ENCODE measurements at places on chromosomes 11 and 22. TPM values are rescaled to one million over a fixed set of nuclear protein-coding genes. Genes with fewer than 3 reads are reported as not detected.

DNA sequence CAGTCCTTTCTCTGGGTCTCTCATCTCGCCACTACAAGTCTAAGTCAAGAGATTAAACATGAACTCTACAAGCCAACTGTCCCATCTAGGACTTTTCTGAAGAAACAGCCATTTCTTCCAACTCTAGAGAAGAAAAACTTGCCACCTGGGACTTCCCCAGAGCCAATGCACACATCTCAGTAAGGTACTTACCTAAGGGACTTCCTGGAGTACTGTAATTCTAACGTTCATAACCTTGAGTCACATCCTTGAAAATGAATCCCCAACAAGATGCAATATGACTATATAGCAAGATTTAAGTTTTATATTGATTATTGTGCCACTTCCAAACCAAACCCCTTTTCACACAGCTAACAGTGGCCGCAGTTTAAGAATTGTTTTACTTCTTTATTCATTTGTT is 11.9 kb upstream of the ISX start:
- DNase-seq: no peak

DNA sequence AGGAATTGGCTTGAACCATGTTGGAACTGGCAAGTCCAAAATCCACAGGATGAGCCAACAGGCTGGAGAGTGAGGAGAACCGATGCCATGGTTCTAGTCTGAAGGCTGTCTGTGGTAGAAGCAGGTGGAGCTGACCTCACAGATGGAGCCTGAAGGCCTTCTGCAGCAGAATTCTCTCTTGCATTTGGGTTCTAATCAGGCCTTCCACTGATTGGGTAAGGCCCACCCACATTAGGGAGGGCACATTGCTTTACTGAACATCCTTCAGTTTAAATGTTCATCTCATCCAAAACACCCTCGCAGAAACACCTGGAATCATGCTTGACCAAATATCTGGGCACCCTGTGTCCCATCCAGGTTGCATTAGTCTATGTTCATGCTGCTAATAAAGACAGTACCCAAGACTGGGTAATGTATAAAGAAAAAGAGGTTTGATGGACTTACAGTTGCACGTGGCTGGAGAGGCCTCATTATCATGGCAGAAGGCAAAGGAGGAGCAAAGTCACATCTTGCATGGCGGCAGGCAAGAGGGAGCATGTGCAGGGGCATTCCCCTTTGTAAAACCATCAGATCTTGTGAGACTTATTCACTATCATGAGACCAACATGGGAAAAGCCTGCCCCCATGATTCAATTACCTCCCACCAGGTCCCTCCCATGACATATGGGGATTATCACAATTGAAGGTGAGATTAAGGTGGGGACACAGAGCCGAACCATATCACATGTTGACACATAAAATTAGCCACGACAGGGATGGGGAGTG is 15.9 kb downstream of the SMIM38 start:
- DNase-seq: no peak

The NPAS4 gene
- total RNA-seq: not detected

DNA sequence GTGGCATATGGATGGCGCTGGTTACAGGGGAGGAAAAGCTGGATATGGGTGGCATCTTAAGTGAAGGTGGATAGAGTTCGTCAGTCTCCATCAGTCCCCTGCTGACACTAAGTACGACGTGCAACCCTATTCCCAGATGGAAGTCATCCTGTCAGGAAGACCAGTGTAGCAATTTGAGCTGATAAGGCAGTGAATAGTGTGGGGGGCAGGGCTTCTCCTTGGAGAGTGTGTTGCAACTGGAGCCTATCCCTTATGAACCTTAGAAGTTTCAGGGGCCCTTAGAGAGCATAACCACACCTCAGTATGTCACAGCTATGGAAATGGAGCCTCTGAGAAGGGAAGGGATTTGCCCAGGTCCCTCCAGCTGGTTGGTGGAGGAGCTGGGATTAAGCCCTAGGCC is 36.1 kb upstream of the ANKK1 start:
- DNase-seq: no peak

- DNase-seq: no peak
Observed at GRCh38 chr11:12414611-12415010, 37.2 kb downstream of the PARVA start.

The CXCR5 gene
- not detected for total RNA-seq

DNA sequence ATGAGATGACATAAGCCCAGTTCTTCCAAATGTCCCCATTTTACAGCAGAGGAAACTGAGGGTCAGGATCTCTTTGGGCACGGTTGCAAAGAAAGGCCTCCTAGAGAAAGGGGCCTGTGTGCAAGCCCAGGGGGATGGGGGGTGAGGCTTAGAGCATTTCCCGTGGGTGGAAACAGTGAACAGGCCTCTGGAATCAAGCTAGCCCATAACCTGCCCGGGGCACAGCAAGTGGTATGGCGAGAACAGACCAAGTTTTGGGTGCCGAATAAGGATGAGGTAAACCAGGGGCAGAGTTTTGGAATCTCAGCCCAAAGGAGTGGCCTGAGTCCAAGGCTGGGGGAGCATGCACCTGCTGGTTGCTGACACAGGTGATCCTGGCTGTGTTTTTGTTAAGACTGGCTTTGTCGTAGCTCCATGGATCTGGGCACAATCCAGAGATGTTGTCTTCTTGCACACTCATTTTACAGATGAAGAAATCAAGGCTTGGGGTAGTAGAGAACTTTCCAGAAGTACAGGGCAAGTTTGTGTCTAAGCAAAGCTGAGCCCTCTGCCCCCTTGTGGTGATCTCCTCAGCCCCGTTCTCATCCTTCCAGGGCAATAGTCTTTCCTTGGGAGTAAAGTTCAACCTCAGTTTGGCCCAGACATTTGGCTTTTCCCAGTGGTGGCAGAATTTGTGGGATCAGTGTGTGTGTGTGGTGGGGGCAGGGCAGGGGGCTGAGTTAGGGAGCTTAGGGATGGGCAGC is 53.5 kb upstream of the MYEOV start:
- peak; percentile 23 for DNase-seq

The APOL4 gene
- total RNA-seq: 4.3 TPM

- DNase-seq: no peak
Observed at GRCh38 chr22:43153899-43154298, 2.5 kb downstream of the TSPO start.

The NOX4 gene
- not detected for total RNA-seq

DNA sequence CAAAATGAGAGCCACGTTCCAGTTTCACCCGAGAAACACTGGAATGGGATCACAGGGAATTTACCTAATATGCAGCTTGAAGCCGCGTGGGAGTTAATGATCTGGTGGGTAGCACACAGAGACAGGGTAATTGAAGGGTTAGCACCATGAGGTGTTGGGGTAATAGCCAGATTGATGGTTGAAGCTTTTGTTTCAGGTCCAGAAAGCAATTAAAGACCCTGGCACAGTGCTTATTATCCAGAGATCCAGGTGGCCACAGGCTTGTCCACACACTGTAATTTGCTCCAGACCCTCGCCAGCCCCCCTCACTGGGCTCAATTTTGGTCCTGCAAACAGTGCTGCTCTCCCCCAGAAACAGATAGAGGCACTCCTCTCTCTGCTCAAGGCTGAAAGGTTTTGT is 282.5 kb upstream of the ISX start:
- no peak for DNase-seq

DNA sequence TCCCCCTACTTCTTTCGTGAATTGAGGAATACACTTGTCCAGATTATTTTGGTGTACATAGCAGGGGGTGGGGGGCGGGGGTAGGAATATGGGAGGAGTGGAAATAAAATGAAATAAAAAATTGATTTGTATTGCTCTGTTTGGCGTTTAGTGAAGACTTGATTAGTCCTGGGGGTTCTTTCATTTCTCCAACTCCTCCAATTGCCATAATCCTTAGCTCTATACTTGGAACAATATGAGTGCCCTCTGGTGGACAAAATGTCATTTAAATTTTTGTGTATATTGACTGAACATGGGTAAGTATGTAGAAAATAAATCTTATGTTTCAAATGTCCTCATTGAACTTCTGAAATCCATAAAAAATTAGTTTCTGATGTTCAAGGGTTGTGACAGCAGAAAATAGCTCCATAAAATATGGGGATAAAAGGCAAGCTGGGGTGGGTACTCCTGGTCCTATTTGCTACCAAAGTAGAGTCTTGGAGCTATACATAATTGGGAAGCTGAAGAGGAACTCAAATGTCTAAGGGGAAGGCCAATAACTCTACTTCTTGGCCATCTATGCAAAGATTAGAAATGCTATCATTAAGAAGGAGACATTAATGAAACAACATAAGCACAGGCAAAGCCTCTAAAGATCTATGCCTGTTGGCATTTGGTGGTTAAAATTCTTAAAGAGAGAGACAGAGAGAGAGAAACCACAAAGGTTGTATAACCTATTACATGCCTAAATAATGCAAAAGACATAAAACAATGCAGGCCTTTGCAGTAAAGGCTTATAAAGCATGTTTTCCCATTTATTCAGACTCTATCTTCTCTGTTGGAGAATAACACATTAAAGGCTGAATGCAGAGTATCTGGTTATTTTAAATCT is 421.6 kb downstream of the METTL15 start:
- DNase-seq: peak; percentile 22

GRCh38 chr11:78889698-78890097 is 315.0 kb upstream of the NARS2 start:
- no peak for DNase-seq

DNA sequence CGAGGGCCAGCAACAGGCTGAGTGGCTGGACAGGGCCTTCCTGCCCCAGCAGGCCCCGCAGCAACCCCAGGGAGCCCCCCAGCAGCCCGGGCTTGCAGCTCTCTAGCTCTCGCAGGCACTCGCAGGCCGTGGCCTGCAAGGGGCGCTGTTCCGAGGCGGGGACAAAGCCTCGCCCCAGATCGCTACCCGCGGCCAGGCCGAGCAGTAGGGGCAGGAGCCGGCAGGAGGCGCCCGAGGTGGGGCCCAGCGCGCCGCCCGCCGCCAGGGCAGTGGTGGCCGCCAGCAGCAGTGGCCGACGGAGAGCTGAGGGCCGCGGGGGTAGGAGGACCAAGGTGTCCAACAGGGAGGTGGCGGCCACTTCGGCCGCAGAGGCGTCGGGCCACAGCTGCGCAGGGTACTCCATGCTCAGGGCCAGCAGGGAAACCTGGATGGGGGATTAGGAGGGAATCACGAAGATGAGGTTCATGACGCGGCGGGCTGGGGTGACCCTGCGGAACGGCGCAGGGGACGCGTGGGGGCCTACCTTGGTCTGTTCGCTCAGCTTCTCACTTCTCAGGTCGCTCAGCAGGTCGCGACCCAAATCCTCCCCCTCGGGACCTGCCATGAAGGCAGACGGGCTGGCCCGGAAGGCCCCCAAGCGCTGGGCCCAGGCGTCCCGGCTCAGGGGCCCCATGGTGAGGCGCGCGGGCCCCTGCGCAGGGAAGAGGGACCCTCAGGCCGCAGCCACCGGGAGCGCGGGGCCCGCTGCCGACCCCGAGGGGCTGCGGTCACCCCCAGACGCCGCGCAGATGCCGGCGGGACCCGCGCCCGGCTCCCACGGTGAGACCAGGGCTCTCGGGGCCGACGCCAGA is 632 bp downstream of the AP5B1 start:
- DNase-seq: peak; percentile 93

GRCh38 chr11:62644220-62644619 is 2.2 kb downstream of the GANAB start:
- no peak for DNase-seq

DNA sequence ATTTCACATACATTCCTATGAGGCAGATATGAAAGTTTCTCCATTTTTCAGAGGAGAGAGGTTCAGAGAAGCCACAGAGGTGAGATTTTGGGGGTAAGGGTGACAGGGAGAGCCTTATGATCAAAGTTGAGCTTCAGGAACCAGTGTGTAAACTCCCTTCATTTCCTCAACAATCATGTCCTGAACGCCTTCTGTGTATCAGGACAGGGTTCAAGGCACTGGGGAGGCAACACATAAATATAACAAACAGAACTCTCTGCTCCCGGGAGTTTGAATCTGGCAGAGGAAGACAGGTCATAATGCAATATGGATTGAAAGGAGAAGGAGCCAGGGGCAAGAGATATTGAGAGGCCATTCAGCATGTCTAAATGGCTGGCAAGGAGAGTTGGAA is 28.0 kb downstream of the AMOTL1 start:
- no peak for DNase-seq

- no peak for DNase-seq
Observed at GRCh38 chr11:88494848-88495247, 157.3 kb upstream of the CTSC start.

GRCh38 chr11:16299390-16299789 is 57.0 kb downstream of the SOX6 start:
- no peak for DNase-seq

The ANGPTL5 gene
- total RNA-seq: not detected

- no peak for DNase-seq
Observed at GRCh38 chr11:68829581-68829980, 12.1 kb downstream of the CPT1A start.

DNA sequence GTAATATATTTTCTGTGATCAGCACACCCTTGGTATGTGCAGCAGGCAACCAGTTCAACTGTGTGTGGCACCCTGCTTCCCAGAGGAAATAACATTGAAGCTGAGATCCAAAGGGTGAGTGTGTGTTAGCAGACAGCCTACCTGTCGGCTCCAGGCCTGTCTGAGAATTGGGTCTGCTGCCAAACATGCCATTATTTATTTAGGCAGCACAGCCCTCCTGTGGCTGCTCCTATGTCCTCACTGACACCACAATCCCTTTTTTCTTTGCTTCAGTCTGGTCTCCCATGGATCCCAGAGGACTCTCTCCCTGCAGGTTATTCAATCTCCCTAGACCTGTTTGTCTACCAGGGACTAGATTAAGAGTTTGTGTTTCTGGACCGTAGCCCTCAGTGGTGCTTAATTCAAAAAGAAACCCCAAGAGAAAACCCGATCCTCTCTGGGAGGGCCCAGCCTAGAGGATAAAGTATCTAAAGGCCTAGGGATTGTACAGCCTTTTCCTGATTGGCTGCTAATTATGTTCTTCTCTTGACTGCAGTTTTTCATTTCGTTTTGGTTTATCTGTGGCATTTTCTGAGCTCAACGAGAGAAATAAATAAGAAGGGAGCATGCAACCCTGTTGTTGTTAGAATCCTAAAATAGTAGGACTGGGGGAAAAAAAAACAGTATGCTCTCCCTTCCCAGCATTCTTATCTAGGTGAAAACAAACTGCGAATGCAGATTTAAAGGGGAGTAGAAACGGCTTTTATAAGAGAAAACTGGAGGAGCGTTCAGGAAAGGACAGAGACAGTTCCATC is 24.1 kb downstream of the KCNE3 start:
- peak; percentile 44 for DNase-seq
